Left hindlimb (tissue), 1 donor: ENCODE measurements at places on chromosomes 6 and 20.
A peak's percentile ranks its signal among the peaks of the same experiment; 100 is the strongest.

DNA sequence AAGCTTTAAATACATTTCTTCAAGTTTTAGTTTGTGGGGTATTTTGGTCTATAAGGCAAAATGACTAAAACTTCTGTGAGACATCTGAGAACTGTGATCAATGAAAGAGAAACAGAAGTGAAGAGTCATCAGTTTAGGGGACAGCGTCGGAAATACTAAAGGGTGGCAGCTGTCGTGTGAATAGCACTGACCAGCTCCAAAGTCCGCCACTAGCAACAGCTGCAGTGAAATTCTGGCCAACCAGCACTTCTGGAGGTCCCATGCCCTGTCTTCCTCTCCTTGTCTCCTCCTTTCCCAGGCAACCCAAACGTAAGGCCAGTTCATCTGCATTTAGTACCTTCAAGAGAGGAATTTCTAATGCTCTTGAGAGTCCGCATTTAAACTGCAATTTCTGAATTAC lies 87.5 kb downstream of the DACT2 start:
- DNase-seq: no peak

DNA sequence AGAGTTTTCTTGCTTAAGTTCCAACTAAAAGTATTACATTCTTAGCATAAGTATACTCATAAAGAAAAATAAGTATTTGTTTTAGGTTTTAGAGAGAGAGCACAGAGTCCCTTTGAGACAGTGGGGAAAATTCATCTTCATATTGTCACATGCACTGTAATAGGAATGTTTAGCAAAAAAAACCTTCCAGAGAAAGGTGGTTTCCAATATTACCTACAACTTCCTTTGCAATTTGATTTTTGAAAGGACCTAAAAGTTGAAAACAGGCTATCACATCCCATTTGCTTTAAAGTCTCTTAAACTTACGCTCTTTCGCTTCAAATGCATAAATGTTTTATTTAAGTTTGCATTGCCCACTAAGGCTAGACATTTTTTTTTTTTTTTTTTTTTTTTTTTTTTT lies 86.4 kb downstream of the OPRM1 start:
- DNase-seq: no peak

GRCh38 chr6:32234934-32235333 lies 11.1 kb upstream of the NOTCH4 start:
- DNase-seq: no peak

DNA sequence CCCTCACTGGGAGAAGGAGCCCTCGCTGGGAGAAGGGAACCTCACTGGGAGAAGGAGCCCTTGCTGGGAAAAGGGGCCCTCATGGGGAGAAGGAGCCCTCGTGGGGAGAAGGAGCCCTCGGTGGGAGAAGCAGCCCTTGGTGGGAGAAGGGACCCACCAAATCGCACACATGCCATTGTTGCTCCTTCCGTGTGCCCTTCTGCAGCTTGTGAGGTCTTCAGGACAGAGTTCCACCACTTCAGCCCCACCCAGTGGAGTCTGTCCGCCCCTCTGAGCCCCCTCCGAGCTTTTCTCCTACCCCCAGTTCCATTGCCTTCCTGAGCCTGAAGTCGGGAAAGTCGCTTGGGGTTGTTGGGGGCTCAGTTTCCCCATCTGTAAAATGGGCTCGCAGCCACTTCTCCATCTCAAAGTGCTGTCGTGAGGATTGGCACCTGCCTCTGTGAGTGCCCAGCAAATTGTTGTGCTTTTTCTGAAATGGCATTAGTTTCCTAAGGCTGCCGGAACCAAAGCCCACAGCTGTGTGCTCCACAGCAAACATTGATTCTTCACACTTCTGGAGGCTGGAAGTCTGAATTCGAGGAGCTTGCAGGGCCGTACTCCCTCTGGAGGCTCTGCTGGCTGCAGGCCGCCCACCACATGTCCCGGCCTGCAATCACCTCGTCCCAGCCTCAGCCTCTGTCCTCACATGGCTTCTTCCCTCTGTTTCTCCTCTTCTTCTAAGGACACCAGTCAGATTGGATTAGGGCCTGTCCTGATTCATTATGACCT lies 124.7 kb upstream of the PMEPA1 start:
- no peak for DNase-seq

GRCh38 chr20:17762873-17763557 lies 63.2 kb downstream of the BANF2 start:
- DNase-seq: no peak

DNA sequence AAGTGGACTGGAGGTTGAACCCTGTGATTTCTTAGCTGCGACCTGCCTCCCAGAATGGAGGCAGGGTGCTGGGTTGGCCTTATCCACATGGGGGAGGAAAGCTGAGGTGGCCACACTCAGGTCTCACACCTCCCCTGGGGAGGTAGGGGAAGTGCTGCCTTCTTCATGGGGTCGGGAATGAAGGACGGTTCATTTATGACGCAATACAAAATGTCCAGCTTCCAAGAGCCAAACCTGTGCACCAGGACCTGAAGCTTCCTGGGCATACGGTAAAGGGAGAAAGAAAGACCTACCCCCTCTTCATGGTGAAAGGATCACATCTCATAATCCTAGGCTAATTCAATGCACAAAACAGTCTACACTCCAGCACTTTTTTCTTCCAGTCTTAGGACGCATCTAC lies 150.6 kb upstream of the CDYL start:
- no peak for DNase-seq

DNA sequence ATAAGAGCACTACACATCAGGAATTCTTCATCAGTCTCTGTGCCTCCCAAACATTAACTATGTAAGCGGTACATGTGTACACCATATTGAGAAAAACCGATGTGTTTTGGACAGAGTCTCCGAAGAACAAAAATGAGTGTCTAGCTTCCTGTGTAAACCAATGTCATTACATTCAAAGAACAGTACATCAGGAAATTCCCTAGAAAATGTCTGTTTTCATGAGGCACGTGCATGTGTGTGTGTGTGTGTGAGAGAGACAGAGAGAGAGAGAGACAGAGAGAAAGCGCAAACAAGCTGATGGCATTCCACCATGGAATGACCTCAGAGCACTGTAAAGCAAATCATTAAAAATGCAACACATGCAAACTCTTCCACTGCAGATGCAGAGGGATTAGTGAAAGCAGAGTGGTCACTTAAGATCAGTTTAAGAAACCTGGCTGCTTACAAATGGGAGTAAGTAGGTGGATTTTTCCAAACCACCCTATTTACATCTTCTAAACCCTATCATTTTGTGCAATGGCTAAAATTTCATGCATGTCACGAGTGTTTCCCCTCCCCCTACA lies 133.9 kb downstream of the HIVEP2 start:
- DNase-seq: peak; percentile 46

DNA sequence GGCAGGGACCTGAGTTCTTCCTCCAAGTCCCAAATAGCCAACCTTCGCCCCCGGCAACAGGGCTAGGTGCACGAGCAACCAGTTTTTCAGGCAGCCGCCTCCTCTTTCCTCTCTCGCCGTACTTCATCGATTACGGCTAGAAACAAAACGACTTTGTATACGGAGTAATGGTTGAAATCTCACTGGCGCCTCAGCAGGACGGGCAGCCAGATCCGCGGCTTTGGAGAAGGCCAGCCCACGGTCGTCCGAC lies 333 bp upstream of the SMIM13 start:
- DNase-seq: no peak

GRCh38 chr20:46308258-46309157 lies at the start of gene CDH22:
CDH22 (minus strand) TSS chr20:46308498; CDS start chr20:46251294, 57,204 bp downstream.
- DNase-seq: peak; percentile 57

- no peak for DNase-seq
These were observed 35.6 kb upstream of the SLCO4A1 start for GRCh38 chr20:62606551-62607201.

DNA sequence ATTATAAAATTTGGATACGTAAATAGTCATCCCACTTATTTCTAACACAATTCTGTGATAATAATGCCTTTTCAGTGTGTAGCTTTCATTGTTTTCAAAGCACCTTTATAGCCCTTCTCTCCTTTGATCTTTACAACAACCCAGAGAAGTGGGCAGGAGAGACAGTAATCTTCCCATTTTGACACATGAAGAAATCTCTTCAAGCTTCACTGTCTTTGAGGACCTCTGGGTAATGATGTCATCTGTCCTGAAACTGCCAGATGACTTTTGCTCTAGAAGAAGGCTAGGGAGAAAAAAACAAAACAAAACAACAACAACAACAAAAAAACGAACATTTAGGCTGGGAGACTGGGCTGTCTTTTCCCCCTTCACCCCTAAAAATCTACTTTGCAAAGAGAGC lies 203.0 kb downstream of the KCNQ5 start:
- no peak for DNase-seq

GRCh38 chr6:168583821-168584220 lies 142.8 kb downstream of the SMOC2 start:
- no peak for DNase-seq

DNA sequence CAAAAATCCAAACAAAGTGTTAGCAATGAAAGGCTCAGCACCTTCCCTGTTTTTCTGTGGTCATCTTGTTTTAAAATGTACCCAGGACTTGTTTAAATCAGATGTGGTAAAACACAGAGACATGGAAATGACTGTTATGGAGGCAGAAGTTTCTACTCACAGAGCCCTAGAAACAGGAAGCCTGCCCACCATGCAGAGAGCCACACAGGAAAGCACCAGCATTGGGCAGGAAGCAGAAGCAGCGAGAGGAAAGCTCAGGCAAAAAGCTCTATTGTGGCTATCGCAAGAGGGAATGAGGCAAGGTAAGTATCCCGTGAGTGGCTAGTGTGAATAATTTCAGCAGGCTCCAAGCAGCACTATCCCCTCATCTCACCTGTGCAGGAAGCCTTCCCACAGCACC lies 42.8 kb downstream of the GPR6 start:
- DNase-seq: no peak

GRCh38 chr6:20252311-20252710 lies 40.0 kb upstream of the MBOAT1 start:
- DNase-seq: no peak

DNA sequence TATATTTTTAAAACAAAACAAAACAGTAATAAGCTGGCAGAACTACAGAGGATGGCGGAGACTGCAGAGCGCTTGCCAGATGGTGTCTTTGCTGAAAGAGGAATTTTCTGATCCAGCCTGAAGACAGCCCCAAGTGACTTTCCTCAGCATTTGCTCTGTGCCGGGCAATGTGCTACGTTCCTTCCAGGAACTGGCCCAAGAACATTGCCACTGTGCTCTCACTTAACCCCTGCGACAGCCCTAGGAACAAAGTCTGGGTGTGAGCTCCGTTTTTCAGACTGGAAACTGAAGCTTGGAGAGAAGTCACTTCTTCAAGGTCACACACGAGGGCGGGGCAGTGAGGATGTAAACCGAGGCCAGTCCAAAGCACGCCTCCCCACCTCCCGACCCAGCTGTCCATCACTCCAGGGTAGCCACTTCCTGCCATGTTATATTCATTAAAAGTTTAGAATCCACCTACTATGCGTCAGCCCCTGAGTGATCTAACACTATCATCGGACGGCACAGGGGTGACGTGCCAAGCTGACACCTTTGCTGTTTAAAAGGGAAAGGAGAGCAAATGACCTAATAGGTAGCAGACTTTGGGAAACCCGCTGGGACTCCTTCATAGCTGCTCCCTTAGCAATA lies 22.3 kb upstream of the BMP7 start:
- no peak for DNase-seq

- DNase-seq: no peak
These were observed 74.8 kb upstream of the SLC24A3 start for GRCh38 chr20:19137641-19138040.

GRCh38 chr6:37689381-37689780 lies 8.3 kb downstream of the MDGA1 start:
- no peak for DNase-seq

- no peak for DNase-seq
These were observed 3.2 kb downstream of the TNFAIP3 start for GRCh38 chr6:137870308-137870644.

DNA sequence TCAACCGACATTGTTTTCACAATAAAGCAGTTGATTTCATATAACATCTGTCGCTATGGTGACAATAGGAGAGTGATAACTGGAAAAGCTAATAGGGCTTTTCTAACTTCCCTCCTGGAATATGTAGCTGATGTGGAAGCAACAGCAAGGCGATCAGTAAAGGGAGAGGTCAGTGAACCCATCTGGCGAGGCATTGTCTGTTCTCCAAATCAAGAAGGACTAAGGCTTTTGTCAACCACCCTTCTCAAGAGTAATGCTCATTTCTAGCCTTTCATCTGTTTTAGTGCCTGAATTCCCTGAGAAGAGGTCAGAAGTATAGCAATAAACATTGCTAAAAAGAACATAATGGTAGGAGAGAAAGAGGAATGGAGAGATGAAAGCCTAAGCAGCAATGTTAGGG lies 201.3 kb downstream of the AKAP7 start:
- DNase-seq: no peak

DNA sequence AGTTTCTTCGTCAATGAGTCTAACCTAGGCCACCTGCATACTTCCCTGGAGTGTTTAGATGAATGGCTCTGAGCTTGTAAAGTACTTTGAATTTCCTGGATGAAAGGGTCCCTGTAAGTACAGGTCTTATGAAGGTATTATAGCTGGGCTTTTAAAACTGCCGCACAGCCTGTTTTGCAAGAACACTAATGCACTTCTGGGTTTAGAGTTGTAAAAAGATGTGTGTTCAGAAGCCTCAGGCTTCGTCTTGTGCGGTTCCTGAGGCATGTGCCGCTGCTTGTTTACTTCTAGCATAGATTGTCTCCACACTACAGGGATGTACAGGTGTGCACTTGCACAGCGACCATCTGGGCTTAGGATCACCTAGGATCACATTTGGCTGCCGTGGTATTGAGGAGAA lies 324.5 kb downstream of the SOX4 start:
- no peak for DNase-seq

DNA sequence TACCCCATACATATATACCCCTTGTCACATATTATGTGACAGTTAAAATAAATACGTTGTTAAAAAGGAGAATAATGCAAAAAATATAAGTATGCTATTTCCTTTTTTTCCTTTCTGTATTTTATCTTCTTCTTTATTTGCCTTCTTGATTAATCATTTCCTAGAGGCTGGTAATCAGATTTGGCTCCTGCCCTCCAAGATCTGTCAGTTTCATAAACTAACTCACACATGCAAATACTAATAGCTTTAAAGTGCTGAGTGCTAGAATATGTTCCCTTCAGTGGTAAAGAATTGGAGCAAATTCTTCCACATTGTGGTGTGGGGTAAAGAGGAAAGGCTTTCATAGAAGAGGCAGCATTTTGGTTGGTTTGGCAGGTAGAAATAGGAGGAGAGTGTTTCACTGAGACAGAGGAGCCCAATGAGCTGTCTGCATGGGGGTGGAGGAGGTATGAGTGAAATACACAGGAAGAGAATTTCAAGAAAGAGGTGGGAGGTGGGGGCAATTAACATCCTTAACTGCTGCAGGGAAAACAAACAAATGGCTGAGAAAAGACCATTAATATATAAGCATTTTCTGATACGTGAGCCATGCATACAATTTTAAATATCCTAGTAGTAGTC lies 523.9 kb downstream of the BMP2 start:
- DNase-seq: no peak

- no peak for DNase-seq
These were observed 40.0 kb downstream of the RANBP9 start for GRCh38 chr6:13671548-13672127.

GRCh38 chr6:11129908-11130565 lies 18.5 kb upstream of the ERVFRD-1 start:
- DNase-seq: no peak

- DNase-seq: no peak
These were observed 862.6 kb upstream of the MAN1A1 start for GRCh38 chr6:120211955-120212792.

GRCh38 chr20:46356195-46357029 lies 48.1 kb upstream of the CDH22 start:
- no peak for DNase-seq

- no peak for DNase-seq
These were observed 2.8 kb upstream of the GINM1 start for GRCh38 chr6:149563203-149563927.
